Kidney (tissue), 22 donors: ENCODE measurements at places on chromosomes 16 and 17. TPM values are rescaled to one million over a fixed set of nuclear protein-coding genes. Genes with fewer than 3 reads are reported as not detected.

Gene LITAFD
- not detected for total RNA-seq

Gene KRTAP2-3
- total RNA-seq, result 0.28 TPM

Gene CCR7
- total RNA-seq, result 7.1 TPM

Gene CDR2
- total RNA-seq, result 29.6 TPM

Gene ABCA6
- 7.6 TPM for total RNA-seq

Gene NMT1
- 98.5 TPM for total RNA-seq

Gene CD300E
- 2.5 TPM for total RNA-seq

Gene SERPINF2
- total RNA-seq, result 30.6 TPM

Gene MYADML2
- total RNA-seq, result not detected

Gene SNAI3
- total RNA-seq, result 2.3 TPM

Gene SLC2A4
- total RNA-seq, result 4.2 TPM

Gene CBFB
- 57.3 TPM for total RNA-seq

Gene COG4
- 69.7 TPM for total RNA-seq

Gene TBX21
- total RNA-seq, result 1.9 TPM

Gene ITGB3
- total RNA-seq, result 88.8 TPM

Gene MYH8
- 0.28 TPM for total RNA-seq

Gene DNASE1L2
- total RNA-seq, result 0.88 TPM

Gene SRL
- 3.3 TPM for total RNA-seq

Gene HSD17B1
- 0.31 TPM for total RNA-seq

Gene NOS2
- total RNA-seq, result 0.57 TPM

Gene SCIMP
- 7.6 TPM for total RNA-seq

Gene ARMC5
- total RNA-seq, result 9.6 TPM

Gene P2RX1
- total RNA-seq, result 11.2 TPM

Gene KRT33B
- total RNA-seq, result not detected

Gene GSE1
- total RNA-seq, result 92.8 TPM

Gene TBC1D3G
- total RNA-seq, result not detected

Gene DRC3
- 17.3 TPM for total RNA-seq

Gene LUC7L
- total RNA-seq, result 72.0 TPM

Gene BIRC5
- total RNA-seq, result 1.7 TPM

Gene SPEM1
- total RNA-seq, result not detected
